T-helper 22 cell (primary cell): ENCODE measurements at places on chromosomes 11 and 22.

DNA sequence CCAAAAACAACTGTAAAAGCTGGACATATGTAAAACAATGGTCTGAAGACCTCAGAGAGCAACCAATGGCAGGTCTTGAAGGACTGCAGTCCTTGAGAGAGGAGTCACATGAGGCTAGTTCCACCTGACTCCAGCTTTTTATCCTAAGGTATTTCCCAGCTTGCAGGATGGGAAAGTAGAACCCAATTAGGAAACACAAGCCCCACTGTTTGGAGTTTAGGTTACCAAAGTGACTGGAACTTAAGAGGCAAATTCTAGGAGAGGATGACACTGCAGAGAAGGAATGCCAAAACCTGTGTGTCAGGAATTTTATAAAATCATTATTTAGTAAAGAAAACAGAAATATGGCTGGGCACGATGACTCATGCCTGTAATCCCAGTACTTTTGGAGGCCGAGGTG, 18.4 kb downstream of the OR2AT4 start:
- DNase-seq, result no peak

GRCh38 chr11:71476031-71476430, 23.0 kb downstream of the NADSYN1 start:
- no peak for DNase-seq

GRCh38 chr11:115238086-115238485, 266.1 kb downstream of the CADM1 start:
- no peak for DNase-seq

DNA sequence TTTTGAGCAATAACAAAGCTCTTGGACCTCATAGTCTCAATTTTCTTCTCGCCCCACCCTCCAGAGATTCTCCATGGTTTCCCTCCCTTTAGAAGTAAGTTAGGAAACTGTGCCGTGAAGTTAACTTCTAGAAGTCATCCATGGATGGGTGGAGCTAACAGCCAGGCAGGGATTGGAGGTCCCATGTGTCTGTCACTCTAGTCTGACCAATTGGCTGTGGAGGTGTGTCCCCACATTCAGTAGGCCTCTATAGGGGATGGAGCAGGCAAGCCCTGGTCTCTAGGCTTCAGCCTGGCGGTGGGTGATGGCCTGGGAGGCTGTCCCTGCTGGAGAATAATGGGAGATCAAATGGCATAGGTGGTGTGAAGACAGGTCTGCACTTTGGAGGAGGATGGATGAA, 50.7 kb downstream of the TP53I11 start:
- no peak for DNase-seq

- no peak for DNase-seq
Observed at GRCh38 chr11:5243816-5244180, 5.9 kb downstream of the HBG1 start.

GRCh38 chr22:33030923-33031525, 27.2 kb downstream of the SYN3 start:
- DNase-seq, result no peak

GRCh38 chr11:1035577-1036283, 788 bp downstream of the MUC6 start:
- no peak for DNase-seq

DNA sequence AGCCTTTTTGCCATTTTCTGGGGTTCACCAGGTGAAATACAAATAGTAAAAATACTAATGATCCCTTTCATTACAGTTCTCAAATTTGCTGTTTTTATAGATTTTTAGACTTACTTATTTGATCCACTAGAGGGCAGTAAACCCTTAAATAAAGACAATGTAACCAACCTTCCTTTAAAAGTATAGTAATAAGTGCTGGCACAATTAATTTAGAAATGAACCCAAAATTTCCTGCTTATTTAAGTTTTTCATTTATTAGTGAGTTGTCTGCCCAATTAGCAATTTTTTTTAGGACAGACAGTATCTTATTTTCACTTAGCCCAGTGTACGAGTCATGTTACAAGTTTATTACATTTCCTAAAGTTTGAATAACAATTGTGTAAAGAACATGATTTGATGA, 4.7 kb downstream of the DDIAS start:
- DNase-seq, result no peak

DNA sequence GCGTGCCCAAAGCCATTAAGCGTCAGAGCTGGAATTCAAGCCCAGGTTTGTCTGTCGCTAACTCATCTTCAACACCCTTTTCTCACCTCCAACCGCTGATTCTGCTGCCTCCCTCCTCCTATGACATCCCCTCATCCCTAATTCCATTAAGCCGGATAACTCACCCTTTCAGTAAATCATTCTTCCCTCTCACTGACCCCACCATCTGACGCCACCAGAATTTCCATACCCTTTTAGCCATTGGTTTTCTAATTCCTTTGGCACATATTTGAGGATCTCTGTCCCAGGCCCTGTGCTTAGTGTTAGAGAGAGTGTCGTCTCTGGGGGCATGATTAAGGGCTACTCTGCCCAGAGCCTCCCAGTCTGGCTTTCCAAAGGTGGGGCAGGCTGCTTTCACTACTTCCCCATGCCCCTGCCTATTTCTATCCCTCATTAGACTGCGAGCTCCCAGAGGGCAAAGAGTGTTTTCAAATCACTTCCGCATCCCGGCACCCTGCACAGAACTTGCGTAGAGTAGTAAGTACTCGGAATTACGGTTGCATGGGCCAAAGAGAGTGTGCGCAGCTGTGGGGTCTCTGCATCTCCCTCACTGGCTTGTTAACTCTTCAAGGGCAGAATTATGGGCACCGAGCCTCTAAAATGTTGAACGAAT, 3.9 kb downstream of the KLHL35 start:
- no peak for DNase-seq

DNA sequence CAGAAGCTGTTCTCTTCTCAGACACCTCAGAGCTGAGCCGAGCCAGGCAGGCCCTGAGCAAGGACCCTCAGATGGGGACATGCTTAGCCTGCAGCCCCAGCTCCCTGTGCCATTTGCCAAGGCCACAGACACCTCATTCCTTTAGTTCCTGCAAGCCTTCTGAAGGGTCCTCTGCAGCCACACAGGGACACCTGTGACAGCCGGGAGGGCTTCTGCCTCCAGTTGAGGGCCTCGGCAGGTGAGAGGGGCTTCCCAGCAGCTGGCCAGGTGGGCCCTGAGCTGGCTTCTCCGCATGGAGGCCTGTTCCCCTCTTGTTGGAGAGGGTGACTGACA, 18.2 kb downstream of the INCENP start:
- no peak for DNase-seq

GRCh38 chr11:78446210-78446609, 28.6 kb upstream of the GAB2 start:
- no peak for DNase-seq

- no peak for DNase-seq
Observed at GRCh38 chr11:61682093-61682732, 2.0 kb downstream of the DAGLA start.

- no peak for DNase-seq
Observed at GRCh38 chr11:14741195-14741594, 97.6 kb downstream of the PDE3B start.

- no peak for DNase-seq
Observed at GRCh38 chr11:115700496-115700895, 196.3 kb upstream of the CADM1 start.

GRCh38 chr11:2599561-2600189, 100.1 kb downstream of the KCNQ1OT1 start:
- no peak for DNase-seq

GRCh38 chr22:25403811-25404471, 160.5 kb upstream of the GRK3 start:
- DNase-seq, result no peak

DNA sequence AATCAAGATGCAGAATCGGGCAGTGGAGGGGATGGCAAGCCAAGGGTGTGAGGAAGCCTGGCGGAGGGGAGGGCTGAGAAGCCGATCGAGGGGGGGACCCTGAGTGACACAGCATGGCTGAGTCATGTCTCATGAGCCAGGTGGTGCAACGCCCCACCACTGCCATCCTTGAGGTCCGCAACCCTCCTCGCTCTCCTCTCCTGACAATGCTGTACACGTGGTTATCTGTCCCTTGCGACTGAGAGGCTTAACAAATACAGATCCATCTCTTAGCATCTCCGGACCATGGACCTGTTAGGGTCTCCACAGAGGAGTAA, 14.2 kb downstream of the SLC22A12 start:
- no peak for DNase-seq

GRCh38 chr22:16914006-16914405, 88.8 kb upstream of the XKR3 start:
- no peak for DNase-seq

DNA sequence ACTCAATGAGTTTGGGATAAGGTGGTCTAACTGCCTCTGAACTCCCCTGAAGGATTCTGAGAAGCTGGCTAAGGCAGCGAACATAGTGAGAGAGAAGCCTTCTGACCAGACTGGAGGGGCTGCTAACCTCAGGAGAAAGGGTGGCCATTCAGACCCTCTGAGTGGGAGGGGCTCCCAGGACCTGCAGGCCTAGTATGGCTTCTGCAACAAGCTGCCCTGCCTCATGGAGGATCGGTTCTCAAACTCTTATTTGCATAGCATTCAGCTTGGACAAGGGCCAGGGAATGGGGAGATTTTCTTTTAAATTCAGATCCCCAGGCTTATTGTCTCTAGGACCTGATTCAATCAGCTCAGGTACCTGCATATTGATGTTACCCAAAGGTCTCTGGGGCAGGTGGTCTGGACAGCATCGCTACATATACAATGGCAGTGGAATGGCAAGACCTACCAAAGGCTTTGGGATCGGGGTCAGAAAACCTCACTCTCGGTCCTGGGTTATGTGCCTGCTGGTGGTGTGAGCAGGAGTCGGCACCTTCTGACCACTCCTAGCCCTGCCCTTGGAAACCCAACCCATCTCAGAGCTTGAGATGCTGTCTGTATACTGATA, 599.1 kb downstream of the BRD1 start:
- DNase-seq, result no peak

- DNase-seq, result no peak
Observed at GRCh38 chr11:36328966-36329673, 33.0 kb downstream of the PRR5L start.

GRCh38 chr11:74154620-74155281, 16.1 kb downstream of the C2CD3 start:
- no peak for DNase-seq

GRCh38 chr11:76074148-76075095, 131.9 kb downstream of the WNT11 start:
- DNase-seq, result no peak

DNA sequence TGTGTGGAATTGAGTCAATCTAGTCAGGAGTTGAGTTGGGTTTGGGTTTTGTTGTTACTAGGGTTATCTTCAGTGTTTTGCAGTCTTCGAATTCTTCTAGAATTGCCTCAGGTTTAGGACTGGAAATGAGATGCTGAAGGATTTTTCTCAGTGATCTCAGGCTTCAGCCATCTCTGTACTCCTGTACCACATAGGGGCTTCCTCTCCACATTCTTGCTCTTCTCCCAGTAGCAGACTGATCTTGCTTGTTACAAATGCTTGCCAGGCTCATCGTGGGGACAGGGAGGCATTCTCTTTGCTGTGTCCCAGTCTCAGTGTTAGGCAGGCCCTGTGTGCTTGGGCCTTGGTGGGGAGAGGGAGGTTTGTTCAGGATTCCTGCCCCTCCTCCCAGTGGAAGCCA, 96.1 kb downstream of the LRRC32 start:
- DNase-seq, result no peak

DNA sequence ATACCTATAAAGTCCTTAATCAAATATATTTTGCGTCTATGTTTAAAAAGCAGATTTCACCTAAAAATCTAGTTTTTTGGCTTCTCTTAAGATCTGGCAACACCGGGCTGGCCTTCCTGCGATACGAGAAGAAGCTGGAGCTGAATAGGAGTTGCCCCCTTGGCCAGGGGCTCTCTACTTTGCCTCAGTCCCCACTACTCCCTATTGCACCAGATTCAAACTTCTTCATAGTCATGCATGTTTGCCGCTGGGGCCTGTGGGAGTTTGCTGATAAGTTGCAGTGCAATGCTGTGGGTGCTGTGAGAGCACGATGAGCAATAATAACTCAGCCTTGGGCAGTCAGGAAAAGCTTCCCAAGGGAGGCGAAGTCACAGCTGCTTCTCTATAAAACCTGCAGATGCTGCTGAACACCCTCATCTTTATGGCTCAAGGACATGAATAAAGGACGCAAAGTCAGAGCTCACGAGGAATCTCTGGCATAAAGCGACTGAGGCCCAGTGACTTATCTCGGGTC, 15.2 kb upstream of the EIF3D start:
- no peak for DNase-seq

- no peak for DNase-seq
Observed at GRCh38 chr11:61940466-61940865, 9.7 kb upstream of the BEST1 start.

DNA sequence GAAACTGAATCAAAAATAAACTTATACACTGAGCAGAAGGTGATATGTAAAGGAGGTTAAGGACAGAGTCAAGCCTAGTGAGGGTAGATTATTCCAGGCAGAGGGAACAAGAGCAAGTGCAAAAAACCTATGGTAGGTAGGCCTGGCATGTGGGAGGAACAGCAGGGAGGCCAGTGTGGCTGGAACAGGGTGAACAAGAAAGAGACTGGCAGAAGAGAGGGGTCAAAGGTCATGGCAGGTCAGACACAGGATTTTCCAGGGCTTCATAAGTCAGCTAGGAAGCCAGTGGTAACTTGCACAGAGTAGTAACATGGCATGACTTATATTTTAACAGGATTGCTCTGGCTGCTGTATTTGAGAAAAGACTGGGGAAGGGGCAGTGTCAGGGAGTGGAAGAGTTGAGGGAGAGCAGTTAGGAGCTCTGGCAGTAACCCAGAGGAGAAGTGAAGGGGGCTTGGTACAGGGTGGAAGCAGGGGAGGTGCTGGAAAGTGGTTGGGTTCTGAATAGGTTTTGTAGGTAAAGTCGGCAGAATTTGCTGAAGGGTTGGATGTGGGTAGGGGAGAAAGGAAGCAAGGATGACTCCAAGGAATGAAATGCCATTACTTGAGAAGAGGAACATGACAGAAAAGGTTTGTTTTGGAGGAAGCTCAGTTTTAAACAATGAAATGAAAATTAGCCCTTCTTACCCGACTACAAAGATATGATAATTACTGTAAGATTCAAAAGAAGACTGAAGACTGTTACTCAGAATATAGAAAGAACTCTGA, 86.2 kb downstream of the ZNRF3 start:
- DNase-seq, result no peak

- peak; percentile 85 for DNase-seq
Observed at GRCh38 chr11:47269829-47270305, at the start of gene MADD. Gene MADD (plus strand): TSS chr11:47270133.

DNA sequence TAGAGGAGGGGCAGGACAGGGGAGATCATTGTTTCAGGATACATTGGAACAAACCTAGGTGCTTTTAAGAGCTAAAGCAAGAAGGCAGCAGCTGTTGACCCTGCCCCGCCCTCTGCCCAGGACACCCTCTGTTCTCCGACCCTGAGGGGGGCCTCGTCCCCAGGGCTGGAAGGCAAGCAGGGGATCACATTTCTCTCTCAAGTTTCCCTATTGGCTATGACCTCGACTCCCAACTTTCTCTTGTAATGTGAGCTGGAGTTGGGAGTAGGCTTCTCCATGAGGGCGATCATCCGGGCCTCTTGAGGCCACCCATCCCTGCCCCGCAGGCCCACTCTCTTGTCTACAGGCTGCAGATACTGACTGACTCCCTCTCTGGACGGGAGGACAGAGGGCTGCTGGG, 37.7 kb downstream of the DSCAML1 start:
- DNase-seq, result no peak

GRCh38 chr11:130448416-130449309, at the start of gene ADAMTS15:
Gene ADAMTS15 (plus strand): TSS chr11:130448645. CDS start chr11:130448974, 329 bp downstream.
- DNase-seq, result no peak

GRCh38 chr11:16618431-16618830, 120.0 kb upstream of the C11orf58 start:
- no peak for DNase-seq

- DNase-seq, result no peak
Observed at GRCh38 chr11:74418509-74418895, 20.3 kb upstream of the PGM2L1 start.
